ENCODE measurements at places on chromosomes 7 and 10.

- no peak for DNase-seq
Measured at GRCh38 chr10:132247943-132248342, 59.8 kb downstream of the STK32C start.

GRCh38 chr10:63288170-63288569 is 155.0 kb downstream of the NRBF2 start:
- no peak for DNase-seq

DNA sequence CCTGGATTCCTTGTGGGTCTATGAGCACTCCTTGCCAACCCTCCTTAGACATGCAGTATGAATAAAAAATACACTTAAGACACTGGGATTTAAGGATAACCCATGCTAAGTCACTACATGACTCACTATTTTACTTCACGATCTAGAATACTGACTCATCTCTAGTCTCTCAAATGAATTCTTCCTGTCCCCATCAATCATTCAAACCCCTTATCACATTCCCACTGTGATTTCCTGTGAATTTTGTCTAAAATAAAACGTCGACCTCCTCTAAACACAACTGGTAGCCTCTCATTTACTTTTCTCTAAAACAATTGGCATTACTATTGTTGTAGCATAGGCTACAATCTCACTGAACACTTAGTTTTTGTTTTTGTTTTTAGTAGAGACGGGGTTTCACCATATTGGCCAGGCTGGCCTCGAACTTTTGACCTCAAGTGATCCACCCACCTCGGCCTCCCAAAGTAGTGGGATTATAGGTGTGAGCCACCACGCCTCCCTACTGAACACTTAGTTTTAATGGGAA is 3.9 kb upstream of the IQUB start:
- no peak for DNase-seq

- DNase-seq: no peak
Measured at GRCh38 chr7:1666823-1667565, 3.1 kb upstream of the ELFN1 start.

DNA sequence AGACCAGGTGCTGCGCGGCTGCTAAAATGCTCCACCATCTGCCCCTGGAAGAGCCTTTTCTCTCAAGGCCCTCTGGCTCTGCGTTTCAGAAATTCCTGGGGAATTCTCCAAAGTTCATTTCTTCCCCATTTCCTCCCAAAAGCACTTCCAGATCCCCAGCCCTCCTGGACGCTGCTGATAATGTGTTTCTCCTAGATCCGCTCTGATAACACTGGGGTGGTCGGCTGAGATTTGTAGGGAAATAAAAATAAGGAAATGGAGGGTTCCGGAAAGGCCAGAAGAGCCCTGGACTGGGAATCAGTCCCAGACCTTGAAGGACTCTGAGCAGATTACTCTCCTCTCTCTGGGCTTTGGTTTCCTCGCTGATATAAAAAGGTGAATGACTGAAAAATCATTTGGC is 28.1 kb downstream of the COL13A1 start:
- DNase-seq: peak; percentile 57

GRCh38 chr7:25557930-25558329 is 329.6 kb upstream of the NPVF start:
- no peak for DNase-seq

GRCh38 chr7:88105231-88105630 is 114.6 kb downstream of the SRI start:
- DNase-seq: no peak

DNA sequence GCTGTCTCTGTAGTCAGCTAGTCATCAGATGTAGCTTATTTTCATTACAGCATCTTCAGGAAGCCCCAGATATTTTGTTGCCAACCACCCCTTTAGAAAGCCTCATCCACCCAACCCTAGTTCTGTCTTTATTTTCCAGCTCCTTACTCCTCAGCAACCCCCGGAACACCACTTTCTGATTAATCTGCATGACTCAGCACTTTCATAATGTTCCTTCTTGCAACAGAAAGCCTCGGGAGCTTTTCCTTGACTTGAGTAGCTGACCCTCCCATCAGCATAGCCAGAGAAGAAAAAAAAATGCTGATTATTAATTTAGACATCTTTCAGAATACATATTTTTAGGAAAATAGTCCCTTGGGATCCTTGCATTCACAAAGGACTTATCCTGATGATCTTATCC is 244.0 kb upstream of the CXCL12 start:
- no peak for DNase-seq

All from G401 (cell line).